Caudate nucleus (tissue), 63 donors: ENCODE measurements at places on chromosomes 3 and 15.

DNA sequence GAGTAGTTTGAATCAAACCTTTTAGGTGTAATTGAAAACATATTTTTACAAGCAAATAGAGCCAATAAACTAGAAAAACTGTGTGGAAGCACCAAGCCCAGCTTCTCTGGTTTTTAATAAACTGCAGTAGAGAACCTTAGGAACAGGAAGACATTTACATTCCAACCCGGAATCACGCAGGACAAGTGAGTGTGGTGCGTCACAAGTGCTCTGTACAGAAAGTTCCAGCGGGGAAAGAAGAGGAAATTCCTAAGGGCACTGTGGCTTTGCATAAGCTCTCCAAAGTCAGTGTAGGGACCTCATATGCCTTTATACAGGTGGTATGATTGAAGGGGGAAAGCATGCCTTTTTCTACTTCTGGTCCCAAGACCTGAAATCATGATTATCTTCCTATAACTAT lies 21.6 kb downstream of the COL8A1 start:
- DNase-seq, result no peak

DNA sequence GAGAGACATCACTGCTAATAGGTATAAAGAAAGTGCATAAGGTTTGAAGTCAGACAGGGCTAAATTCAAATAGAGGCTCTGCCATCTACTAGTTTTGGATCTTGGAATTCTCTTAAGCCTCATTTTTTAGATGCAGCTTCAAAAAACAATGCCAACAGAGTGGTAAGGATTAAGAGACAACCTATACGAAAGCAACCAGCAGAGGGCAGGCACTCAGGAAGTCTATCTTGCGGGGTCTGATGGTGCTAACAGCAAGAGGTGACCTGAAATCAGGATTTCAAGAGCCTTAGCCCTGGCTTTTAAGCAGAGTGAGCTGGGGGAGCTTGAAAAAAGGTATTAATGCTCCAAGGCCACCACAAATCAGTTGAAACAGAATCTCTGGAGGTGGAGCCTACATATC lies 40.7 kb downstream of the LDHAL6B start:
- peak; percentile 14 for DNase-seq

- no peak for DNase-seq
Measured at GRCh38 chr15:71687902-71688508, 122.3 kb upstream of the NR2E3 start.

- DNase-seq, result no peak
Measured at GRCh38 chr3:197901626-197902025, 48.4 kb upstream of the RPL35A start.

DNA sequence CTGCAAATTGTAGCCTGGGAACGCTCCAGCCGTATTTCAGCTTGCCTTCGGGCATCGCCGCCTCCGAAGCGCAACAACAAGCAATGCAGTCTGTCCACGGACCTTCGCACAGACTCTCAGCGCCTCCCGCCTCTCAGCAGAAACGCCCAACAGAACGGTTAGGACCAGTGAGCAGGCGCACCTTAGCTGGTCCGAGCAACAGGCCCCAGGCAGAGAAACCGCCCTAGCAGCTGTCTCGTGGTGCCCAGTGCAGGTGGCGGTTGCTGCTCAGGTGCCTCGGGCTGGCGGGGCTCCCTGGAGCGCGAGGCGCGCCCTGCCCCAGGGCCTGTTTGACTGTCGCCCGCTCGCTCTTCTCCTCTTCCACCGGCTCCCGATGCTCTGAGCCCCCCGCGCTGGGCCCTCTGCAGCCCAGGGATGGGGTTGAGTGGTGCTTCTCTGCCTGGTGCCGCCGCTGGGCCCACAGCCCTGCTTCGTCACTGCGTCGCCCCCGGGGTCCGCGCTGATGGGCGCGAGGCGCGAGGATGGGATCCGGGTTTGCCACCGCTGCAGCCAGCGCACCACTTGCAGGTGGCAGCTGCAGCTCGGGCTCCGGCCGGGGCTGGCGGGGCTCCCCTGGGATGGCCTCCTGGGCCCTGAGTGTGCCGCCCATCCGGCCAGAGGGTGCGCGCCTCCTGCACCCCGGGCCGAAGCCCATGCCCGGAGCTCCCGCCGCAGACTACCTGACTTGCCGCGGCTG lies 268.4 kb upstream of the FRG2C start:
- DNase-seq, result no peak

GRCh38 chr15:65476903-65477302 lies 40.6 kb downstream of the DPP8 start:
- no peak for DNase-seq

GRCh38 chr3:25572336-25572735 lies 92.4 kb downstream of the TOP2B start:
- no peak for DNase-seq

DNA sequence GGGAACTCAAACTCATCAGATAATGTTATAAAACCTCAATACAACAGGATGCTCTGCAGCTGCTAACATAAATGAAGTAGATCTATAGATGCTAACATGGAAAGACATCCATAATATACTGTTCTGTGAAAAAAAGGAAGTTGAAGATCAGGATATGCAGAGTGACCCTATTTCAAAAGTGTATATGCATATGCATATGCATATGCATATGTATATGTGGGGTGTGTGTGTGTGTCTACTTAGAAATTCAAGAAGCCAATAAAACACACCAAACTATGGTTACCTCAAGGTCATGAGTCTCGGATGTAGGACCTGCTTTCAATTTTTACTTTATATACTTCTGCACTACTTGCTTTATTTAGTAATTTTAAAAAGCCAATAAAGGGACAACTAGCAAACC lies 125.6 kb downstream of the ABHD5 start:
- no peak for DNase-seq

DNA sequence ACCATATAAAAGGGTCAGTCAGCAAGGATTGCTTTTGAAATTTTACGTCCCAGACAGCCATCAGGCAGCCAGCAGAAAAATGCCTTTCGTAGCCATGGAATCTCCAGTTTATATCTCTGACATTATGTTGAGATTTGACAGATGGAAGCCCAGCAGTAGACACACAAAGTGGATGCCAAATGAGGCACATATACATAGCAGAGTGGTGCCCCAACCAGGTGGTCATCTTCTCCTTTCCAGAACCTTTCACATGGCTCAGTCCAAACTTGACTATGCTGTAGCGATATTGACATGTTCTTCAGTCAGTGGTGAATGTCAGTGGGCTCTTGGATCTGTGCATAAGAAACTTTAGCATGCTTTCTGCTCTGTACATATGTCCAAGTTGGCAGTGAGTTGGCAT lies 123.3 kb upstream of the GBE1 start:
- no peak for DNase-seq

DNA sequence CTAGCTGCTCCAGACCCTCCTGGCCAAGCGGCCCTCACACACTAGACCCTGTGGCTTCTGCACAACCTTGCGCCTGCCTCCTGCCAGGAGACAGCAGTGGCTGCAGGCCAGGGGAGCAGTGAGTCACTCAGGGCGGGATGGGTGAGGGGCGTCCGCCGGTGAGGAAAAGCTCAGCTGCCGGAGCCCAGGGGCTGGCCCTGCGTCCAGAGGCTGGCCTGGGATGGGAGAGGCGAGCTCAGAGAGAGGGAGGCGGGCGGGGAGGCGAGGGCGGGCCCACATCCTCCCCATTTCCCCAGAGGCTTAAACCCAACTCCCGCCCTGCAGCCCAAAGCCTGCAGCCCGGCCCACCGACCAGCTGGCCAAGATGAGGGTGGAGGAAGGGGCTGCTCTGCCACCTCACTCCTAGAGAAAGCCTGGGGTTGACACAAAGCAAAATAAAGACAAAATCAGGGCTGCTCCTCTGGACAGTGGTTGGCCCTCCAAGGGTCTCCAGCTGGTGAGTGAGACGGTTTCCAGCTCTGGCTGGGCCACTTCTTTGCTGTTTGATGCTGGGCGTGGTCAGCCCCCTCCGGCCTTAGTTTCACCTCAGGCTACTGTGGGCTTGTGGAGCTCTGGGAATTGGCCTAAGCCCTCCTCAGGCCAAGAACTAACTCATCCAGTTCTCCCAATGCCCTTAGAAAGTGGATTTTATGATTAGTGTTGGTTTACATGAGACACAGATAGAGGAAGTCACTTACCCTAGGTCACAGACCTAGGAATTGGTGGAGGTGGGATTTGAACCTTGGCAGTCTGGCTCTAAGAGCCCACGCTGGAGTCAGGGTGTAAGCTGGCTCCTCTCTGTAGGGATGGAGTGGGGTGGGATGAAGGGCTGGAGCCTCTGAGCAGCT lies 50.6 kb downstream of the IQSEC1 start:
- DNase-seq, result no peak

GRCh38 chr3:47250309-47251060 lies 32.1 kb downstream of the KIF9 start:
- DNase-seq, result no peak

GRCh38 chr3:12875857-12876836 lies 34.8 kb upstream of the RPL32 start:
- DNase-seq, result no peak

DNA sequence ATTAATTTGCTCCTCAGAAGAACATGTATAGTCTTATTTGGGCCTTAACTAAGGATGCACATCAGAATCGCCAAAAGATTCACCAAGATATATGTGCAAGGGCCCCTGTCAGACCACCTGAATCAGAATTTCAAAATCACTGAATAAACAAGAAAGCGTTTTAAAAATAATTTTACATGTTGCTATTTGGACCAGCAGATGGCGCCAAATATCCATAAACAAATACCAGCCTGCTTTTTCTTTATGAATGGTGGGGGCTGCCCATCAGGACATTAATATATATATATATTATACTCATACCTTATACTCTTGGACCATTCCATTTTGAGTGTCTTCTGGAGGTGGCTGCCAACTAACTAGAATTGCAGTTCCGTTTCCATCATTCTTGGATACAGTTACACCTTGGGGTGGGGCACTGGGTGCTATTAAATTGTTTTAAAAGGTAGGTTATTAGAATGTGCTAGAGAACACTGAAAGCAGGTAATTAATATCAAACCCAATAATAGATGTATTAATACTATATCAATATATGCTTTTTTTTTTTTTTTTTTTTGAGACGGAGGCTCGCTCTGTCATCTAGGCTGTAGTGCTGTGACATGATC lies 1108.3 kb downstream of the ROBO1 start:
- peak; percentile 20 for DNase-seq

- DNase-seq, result no peak
Measured at GRCh38 chr15:89903015-89903857, 9.4 kb upstream of the AP3S2 start.

DNA sequence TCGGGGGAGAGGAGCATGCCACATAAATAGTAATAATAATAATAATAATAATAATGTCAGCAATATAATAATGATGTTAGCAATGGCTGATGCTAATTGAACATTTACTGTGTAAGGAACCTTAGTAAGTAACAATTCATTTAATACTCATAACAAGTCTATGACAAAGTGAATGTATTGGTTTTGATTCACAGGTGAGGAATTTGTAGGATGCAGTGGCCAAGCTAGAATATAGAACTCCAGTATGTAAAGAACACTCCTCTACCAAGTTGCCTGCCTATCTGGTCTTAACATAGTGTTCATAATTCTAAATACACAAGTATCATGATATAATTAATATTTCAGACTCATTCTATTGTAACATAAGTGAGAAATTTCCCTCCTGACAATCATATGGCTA lies 1016.5 kb downstream of the ROBO1 start:
- DNase-seq, result no peak

- no peak for DNase-seq
Measured at GRCh38 chr3:165011557-165011956, 66.7 kb downstream of the SI start.

DNA sequence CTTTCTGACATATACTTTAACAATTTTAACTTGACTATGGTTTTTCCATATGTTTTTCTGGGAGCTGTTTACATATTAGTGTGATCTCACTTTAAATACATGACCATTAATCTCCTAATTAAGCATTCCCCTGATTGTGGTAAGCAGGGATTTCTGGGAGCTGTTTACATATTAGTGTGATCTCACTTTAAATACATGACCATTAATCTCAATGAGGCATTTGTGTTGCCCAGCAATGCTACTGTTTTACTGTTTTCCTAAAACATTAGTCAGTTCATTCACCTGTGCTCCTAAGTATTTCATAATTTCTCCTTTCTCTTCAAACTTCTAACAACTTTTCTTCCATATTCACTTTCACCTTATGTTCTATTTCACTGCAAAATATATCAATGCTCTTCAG lies 3.6 kb upstream of the GRAMD1C start:
- no peak for DNase-seq

GRCh38 chr3:103966749-103967148 lies 1400.0 kb upstream of the ALCAM start:
- no peak for DNase-seq

DNA sequence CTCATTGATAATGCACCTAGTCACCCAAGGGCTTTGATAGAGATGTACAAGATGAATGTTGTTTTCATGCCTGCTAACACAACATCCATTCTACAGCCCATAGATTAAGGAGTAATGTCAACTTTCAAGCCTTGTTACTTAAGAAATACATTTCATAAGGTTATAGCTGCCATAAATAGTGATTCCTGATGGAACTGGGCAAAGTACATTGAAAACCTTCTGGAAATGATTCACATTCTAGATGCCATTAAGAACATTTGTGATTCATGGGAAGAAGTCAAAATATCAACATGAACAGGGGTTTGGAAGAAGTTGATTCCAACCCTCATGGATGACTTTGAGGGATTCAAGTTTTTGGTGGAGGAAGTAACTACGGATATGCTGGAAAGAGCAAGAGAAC lies 135.2 kb downstream of the TLE3 start:
- DNase-seq, result no peak

DNA sequence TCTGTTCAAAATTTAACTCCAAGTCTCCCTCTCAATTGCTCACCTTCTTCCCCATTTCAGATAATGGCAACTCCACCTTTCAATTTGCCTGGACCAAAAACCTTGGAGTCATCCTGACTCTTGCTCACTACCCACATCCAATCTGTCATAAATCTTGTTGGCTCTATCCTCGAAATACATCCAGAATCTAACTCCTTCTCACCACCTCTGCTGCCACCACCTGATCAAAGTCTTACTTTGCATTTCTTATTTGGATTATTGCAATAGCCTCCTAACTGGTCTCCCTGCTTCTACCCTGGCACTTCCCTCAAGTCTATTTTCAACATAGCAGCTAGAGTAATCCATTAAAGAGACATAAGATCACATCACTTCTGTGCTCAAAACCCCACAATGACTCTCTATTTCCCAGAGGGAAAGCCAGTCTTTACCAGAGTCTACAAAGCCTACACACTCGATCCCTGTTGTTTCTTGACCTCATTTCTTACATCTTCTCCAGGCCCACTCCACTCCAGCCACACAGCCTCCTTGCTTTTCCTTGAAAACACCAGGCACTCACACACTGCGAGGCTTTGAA lies 86.6 kb downstream of the GPR156 start:
- no peak for DNase-seq

DNA sequence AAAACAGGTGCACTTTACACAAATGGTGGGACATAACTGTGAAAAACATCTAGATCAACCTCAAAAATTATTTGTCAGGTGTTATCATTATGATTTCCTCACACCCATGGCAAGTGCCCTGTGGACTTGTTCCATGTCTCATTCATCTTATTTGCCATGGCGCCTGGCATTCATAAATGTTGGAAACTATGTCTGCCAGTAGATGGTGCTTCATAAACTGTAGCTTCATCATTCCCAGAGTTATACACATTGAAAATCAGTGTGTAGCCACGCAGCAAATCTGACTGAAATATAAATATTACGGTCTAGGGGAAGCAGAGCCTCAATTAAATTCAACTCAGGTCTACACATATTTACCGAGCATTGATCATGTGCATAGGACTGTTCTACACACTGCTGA lies 90.7 kb downstream of the IMPG2 start:
- DNase-seq, result no peak
